ENCODE measurements at places on chromosomes 16 and 17.

DNA sequence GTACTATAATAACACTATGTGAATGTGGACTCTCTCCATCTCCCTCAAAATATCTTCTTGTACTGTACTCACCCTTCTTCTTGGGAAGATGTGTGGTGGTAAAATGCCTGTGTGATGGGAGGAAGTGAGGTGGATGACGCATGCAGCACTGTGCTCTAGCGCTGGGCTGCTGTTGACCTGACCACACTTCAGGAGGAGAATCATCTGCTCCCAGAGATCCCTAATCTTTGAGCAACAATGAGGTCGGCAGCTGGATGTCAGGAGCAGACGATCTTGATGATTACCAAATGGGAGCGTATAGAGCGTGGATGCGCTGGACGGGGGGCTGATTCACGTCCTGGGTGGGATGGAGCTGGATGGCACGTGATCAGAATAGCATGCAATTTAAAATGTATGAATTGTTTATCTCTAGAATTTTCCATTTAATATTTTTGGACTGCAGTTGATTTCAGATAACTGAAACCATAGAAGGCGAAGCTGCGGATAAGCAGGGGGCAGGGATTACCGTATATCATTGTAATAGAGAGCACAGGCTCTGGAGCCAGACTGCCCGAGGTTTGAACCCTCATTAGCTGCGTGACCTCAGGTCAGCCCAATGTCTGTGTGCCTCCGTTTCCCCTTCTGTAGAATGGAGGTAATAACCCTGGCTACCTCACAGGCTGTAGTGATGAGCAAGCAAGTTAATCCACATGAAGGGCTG, 23.7 kb upstream of the CYLD start:
- DNase-seq, result no peak

GRCh38 chr17:27282054-27282551, 11.8 kb upstream of the WSB1 start:
- DNase-seq, result peak; percentile 67

GRCh38 chr16:20867585-20867984, 32.6 kb downstream of the DCUN1D3 start:
- DNase-seq, result no peak

- no peak for DNase-seq
Observed at GRCh38 chr16:4694642-4695451, 1.5 kb downstream of the NUDT16L1 start.

DNA sequence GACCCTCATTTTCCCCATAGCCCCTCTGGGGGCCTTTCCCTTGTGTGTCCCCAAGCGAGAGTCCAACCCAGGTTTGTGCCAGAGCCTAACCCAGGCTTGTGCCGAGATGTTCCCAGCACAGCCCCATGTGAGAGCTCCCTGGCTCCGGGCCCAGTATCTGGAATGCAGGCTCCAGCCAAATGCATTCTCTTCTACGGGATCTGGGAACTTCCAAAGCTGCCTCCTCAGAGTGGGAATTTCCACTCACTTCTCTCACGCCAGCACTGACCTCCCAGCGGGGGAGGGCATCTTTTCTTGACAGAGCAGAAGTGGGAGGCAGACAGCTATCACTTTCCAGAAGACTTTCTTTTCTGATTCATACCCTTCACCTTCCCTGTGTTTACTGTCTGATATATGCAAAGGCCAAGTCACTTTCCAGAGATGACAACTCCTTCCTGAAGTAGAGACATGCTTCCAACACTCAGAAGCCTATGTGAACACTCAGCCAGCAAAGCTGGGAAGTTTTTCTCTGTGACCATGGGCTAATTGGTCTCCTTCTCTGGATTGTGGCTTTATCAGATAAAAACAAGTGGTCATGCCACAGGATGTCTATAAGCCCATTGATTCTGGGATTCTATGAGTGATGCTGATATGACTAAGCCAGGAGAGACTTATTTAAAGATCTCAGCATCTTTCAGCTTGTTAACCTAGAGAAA, 2.5 kb upstream of the CCL2 start:
- DNase-seq, result no peak

DNA sequence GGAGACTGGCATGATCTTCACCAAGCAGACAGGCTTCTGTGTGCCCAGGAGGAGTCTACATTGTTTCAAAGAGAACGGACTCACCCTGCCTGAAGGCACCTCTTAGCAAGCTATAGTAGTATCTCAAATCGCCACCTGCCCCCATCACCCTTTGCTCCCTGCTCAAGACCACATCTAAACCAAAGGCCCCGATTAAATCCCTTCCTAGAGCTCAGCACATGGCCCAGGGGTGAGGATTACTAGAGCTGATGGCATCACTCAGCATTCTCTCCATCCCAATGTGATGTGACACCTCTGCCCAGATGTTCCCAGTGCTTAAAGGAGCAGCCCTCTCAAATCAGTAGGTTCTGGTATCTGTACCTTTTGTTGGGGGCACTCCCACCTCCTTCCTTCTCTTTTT, 8.0 kb upstream of the CDC42EP4 start:
- no peak for DNase-seq
